ENCODE measurements at places on chromosomes 1 and 21. TPM values are rescaled to one million over a fixed set of nuclear protein-coding genes. Genes with fewer than 3 reads are reported as not detected.

ZNF593OS gene
- total RNA-seq, result 0.19 TPM

OVAAL gene
- total RNA-seq, result not detected

BSND gene
- total RNA-seq, result not detected

KCNJ10 gene
- total RNA-seq, result not detected

HNRNPCL1 gene
- total RNA-seq, result not detected

OR2T33 gene
- not detected for total RNA-seq

KIF17 gene
- 0.19 TPM for total RNA-seq

All from aortic smooth muscle cell (primary cell).